ENCODE measurements at places on chromosomes 2 and 18.
A peak's percentile ranks its signal among the peaks of the same experiment; 100 is the strongest.

DNA sequence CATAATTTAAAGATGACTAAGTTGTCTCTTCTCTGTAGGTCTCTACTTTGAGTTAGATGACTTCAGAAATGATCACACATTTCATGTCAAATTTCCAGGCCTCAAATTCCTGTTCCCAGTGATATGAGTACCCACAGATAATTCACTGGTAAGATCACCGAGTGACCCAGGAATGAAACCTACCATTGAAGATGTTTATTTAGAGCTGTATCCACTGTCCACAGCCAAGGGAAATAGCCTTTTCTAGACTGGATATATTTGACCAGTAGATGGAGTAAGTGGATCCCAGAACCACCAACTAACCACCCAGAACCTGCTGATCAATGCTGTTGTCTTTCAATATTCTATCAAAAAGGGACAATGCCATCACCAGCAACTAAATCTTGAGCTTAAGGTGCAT lies 238.8 kb downstream of the SLC8A1 start:
- peak; percentile 77 for DNase-seq

DNA sequence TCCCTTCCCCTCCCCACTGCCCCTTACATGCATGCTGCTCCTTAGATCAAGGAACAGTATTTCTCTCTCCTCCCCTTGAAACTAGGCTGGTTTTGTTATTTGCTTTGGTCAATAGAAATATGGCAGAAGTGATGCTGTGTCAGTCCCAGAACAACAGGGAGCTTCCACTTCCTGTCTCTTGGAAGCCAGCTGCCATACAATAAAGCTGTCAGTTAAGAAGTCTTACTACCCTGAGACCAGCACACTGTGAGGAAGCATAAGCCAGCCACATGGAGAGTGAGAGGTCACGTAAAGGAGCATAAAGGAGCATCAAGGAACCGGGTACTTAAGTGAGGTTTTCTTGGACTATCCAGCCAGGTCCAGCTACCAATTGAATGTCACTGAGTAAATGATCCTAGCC lies 126.6 kb downstream of the NOL4 start:
- DNase-seq = no peak

DNA sequence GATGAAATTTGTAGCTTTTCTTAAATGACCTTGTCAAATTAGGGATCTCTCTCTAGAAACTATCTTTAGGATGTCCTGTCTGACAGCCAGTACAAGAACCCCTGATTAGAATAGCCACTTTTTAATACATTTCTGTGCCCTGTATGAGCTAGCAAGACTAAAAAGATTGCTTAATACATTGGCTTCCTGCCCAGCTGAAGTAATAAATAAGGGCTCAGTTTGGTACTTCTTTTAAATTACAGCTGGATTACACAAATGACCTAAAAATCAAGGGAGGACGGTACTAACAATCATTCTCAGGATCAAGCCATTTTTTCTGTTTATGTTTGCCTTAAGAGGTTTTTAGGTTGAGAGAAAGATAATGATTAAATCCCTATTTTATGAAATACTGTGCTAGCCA lies 11.6 kb upstream of the OLA1 start:
- peak; percentile 77 for DNase-seq

- no peak for DNase-seq
Measured at GRCh38 chr2:136139631-136140030, 21.7 kb upstream of the CXCR4 start.

DNA sequence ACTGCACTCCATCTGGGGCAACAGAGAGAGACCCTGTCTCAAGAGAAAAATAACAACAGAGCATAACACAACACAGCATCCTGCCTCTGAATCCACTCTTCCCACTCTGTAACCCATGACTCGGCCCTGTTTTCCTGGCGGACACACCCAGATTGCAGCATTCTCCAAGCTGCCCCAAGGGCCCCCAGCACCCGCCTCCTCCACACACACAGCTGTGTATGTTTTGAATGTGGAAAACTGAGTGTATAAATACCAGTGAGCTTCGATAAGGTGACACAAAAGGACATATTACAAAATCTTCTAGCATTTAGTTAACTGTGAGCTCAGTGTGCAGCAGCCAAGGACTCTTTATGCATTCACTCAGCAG lies 13.0 kb downstream of the IMPA2 start:
- peak; percentile 13 for DNase-seq

DNA sequence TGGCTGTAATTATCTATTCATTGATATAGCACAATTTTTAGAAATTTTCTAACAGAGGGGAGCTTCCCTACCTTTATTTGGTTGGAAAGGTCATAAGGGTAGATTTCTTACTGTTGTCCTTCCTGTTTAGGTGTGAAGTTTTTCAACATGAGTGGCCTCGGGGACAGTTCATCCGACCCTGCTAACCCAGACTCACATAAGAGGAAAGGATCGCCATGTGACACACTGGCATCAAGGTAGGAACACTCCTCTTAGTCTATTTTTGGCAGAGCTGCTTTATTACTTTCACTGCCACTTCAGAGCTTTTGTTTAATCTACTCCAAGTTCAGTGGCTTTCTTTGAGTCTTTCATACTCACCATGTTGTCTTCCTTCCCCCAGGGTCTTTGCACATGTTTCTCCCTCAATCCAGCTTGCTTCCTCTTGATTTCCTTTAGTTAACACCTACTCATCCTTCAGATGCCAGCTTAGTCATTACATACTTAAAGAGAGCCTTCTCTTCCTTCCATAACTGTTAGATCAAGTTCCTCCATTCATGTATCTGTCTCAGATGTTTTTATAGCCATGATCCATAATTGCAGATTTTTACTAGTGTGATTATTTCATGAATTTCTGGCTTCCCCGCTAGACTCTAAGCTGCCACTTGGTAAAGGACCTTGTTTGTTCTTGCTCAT lies 134.5 kb downstream of the PTRHD1 start:
- DNase-seq = no peak

DNA sequence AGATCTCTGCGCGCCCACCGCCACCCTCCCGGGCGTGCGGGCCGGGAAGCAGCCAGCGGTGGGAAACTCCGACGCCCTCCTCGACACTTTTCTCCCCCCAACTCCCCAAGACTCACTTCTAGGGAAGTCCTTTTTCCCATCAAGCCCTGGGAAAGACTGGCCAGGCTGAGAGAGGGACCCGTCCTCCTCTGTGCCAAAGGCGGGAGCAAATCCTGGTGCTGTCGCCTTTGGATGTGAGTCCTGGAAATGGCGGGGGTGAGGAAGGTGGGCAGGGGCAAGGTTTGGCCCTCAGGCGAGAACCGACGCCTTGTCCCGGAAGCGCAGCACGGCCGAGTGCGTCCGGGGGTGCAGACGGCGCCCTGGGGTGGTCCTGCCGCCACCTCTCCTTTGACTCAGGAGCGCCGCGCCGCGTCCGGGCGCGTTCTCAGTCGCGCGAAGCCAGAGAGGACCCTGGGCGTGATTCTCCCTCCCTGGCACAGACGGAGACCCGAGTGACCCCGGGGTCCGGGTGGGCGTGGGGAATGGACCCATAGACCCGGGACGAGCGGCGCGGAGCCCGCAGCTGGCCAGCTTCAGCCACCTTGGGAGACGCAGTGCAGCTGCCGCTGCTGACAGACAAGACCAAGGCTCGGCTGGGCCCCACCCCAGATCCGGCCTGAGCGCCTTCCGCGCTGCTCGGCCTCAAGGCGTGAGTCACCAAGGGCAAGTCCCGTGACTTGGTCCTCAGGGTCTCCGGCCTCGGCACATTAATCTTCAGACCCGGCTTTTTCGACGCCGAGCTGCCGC lies 3.5 kb upstream of the LBX2 start:
- peak; percentile 77 for DNase-seq

DNA sequence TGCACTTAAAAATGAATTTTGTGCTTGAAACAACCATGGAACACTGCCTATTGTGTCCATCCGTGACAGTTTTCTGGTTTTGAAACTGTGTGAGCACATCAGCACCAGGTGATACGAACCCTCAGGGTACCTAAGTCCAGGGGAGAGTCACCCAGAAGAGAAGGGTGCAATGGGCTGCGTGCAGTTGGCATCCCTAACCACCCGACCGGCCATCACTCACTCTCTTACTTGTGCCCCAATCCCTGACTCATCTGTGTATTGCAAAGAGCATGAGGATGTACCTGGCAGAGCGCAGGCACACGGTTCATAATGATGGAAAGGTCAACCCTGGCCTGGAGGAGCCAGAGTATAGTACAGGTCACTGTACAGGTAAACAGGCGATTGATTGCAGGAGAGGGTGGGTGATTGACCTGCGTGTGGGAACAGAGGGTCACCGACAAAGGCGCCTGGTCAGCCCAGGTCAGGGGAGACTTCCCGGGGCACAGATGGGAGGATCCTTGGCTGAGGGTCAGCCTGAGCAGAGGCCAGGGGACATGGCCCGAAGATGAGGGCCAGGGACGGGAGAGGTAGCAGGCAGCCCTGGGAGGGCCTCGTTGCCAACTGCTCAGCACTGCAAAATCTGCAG lies 160.3 kb downstream of the SEPTIN10 start:
- no peak for DNase-seq

Data from fibroblast of skin of abdomen (primary cell).